ENCODE measurements at places on chromosomes 7 and 10. TPM values are rescaled to one million over a fixed set of nuclear protein-coding genes. Genes with fewer than 3 reads are reported as not detected.
A peak's percentile ranks its signal among the peaks of the same experiment; 100 is the strongest.

DNA sequence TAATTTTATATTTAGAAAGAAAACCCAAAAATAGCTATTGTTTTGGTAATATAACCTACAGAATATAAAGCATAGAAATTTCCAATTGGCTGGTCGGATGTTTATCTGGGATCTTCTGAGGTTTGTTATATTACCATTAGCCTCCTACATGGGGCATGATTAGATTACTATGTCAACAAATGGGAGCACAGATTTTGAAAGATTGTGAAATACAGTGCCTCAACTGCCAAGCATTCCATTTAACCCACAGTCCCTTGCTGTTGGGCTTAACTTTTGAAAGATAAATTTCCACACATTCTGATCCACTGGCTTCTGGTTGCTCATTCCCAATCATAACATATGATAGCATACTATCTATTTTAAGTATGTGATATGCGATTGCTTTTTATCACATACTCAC, 455.4 kb upstream of the C7orf33 start:
- no peak for DNase-seq

The UCN3 gene
- not detected for total RNA-seq

The CTNNA3 gene
- total RNA-seq: not detected

DNA sequence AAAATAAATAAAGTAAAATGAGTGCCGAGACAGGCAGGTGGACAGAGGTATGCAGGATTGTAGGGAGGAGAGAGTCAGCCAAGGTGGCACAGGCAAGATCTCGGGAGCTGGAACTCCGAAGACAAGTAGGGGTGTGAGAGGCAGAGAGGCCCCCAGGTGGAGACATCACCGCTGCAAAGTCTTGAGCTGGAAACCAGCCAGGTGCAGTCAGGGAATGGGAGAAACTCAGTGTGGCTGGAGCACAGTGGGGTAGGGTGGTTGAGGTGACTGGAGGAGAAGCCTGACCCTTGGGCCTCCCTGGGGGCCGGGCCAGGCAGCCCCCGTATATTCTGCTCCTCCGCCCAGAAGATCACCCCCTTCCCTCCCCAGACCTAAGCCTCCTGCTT, 4.2 kb downstream of the EPHB4 start:
- DNase-seq: no peak

GRCh38 chr10:131311402-131311660, 190 bp downstream of the TCERG1L start:
- DNase-seq: no peak

DNA sequence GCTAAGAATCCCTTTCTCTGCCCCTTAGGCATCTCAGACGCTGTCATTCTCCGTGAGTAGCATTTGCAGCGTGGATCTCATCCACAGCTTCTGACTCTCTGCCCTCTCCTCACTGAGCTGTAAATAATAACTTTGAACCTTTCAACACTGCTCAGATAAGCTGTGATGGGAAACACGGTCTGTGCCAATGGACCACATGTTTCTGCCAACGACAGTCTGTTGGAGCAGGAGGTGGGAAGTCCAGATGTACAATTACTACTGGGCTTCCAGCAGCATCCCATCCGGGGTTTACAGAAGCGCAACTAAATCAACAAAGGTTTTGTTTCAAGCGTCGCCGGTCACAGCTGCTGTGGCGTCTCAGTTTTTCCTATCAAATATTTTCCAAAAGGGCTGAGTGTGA, 1110.6 kb downstream of the TYW1 start:
- DNase-seq: no peak

DNA sequence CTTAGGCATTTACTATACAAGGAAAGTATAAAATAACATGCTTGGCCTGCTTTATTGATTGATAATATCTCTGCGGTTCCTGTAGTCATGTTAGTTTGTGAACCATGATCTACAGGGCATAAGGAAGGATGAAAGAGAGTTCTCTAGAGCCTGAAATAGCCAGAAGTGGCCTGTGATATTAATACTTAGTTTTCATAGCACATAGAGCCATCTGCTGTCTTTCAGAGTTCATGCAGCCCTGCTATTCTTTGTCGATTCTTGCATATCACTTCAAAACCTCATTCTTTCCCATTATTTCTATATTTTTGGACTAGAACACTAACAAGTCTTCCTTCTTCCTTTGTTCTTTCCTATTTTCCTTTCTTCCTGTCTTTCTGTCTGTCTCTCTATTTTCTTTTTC, 26.4 kb upstream of the PRKG1 start:
- DNase-seq: no peak

DNA sequence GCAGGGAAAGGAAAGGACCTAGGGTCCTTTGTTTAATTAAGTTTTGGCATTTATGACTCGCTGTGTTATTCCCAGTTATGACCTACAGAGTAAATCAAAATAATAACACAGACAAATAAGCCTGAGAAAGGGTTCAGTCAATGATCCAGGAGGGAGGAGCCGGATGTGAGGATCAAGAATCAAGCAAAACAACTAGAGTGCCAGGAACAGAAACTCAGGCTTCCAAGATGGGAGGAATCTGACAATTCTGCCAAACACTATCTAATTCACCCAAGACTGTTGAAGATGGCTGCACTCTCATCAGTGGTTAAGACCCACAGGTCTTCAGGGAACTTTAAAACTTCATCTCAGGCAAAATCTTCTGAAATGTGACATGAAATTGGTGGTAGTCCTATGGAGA, 50.3 kb upstream of the PIP4K2A start:
- no peak for DNase-seq

DNA sequence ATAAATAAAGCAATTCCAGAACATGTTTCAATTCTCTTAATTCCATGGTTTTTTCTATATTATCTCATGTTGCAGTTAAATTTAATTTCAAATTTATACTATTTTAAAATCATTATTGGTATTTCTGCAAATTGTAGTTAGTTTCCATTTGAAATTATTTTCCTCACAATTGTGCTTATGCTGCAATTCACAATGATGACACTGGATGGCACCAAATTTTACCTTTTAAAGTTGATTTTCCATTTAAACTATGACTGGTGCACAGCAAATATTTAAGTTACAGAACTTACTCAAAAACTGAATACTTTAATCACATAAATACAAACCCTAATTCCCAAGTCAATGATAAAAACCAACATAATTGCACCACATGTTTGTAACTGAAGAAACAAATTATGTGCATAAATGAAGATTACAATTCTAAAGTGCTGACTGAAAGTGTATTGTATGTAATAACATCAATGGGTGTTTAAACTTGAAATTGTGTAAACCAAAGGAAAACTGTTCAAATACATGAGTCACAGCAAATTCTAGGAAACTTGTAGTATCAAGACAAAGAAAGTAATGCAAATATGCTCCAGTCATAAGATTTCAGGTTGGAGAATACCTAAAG, 75.3 kb upstream of the AASS start:
- no peak for DNase-seq

DNA sequence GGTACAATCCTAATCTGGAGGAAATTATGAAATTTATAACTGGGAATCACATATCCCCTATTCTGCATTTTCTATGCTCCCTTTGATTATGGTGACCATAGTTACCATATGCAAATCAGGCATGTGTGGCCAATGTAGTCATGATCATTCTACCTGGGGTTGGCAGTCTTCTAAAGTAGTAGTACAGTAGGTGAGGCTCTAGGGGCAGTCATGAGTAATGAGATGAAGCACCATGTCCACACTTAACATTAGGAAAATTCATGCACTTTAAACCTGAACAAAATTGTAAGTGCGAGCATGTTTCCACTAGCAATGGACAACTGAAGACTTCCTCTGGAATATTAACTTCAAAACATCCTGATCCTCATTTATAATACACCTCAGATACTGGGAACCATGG, 545.9 kb downstream of the SUGCT start:
- DNase-seq: no peak

DNA sequence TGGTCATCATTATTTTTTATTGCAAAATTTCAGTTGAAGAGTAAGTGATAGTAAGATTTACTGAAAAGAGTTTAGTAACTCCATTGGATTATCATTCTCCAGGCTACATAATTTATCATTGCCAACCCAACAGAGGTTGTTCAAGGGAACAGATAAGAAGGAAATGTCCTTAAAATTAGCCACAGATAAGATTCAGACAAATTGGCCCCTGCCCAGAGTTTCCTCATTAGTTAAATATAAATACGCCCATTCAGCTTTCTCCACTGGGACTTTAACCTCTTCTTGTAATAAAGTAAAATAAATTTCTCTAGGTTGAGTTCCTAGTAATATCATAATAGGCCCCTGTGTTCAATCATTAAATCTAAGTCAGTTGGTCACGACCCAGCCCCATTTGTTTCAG, 27.7 kb upstream of the PHYHIPL start:
- no peak for DNase-seq

DNA sequence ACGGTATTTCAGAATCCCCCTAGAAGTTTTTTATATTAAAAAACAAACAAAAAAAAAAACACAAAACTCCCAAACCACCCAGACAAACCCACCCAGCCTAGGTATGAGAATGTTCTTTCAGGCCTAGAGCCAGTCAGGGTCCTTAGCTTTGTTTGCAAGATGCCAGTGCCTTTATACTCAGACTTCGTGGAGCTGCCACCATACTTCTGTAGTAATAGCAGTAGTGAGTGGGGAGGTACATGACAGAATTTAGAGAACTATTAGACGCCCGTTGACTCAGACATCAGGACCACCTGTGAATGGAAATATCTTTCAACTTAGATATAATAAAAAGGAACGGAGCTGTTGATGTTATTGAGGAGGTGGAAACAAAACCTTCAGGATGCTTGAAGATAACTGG, 138.2 kb upstream of the MKLN1 start:
- DNase-seq: no peak

The VWA2 gene
- not detected for total RNA-seq

GRCh38 chr10:93719901-93720300, 17.5 kb upstream of the FRA10AC1 start:
- DNase-seq: no peak

The SPAM1 gene
- not detected for total RNA-seq

GRCh38 chr10:116080553-116080952, 192.5 kb downstream of the GFRA1 start:
- no peak for DNase-seq

DNA sequence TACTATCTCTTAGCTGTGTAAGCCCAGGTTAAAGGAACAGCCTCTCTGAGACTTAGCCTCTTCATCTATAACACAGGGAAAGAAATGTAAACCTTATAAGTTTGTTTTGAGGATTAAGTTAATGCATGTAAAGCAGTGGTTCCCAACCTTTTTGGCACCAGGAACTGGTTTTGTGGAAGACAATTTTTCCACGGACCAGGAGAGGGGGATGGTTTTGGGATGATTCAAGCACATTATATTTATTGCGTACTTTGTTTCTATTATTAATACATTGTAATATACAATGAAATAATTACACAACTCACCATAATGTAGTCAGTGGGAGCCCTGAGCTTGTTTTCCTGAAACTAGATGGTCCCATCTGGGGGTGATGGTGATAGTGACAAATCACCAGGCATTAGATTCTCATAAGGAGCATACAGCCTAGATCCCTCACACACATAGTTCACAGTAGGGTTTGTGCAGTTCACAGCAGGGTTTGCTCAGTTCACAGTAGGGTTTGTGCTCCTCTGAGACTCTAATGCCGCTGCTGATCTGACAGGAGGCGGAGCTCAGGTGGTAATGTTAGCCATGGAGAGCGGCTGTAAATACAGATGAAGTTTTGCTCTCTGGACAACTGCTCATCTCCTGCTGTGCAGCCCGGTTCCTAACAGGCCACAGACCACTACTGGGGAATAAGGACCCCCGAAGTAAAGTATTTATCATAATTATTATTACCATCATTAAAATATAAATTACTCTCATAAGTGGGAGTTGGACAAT, 41.3 kb upstream of the ANK3 start:
- DNase-seq: no peak

The IDI1 gene
- 32.4 TPM for total RNA-seq

GRCh38 chr7:105768898-105769507, 107.4 kb downstream of the ATXN7L1 start:
- DNase-seq: no peak

The HOXA3 gene
- total RNA-seq: not detected

DNA sequence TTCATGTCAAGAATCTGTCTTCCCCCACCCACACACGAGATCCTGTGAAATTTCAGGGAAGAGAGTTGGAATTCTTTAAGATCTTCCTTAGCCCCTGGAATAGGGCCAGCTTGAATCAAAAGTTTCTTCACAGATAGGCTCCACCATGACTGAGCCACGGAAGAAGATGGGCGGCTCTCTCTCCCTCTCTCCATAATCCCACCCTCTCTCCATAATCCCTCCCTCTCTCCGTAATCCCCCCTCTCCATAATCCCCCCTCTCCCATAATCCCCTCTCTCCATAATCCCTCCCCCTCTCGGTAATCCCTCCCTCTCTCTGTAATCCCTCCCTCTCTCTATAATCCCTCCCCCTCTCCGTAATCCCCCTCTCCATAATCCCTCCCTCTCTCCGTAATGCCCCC, 20.4 kb downstream of the SHH start:
- no peak for DNase-seq

The ZC3HAV1L gene
- 3.8 TPM for total RNA-seq

DNA sequence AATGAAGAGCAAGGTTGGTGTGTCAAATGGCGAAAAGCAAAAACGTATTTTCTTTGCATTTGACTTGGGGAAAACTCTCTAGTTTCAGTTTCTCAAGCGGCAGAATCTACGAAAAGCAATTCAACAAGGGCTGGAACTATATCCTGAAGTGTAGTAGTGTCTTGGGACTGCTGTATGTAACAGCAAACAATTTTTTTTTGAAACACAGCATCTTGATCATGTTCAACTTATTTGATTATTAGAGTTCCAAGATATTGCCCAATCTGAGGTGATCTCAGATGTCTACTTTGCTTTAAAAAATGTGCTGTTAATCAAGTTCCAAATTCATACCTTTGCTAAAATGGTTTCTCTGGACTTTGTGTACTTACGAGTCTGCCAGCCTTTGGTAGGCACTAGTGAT, 120.6 kb downstream of the ZWINT start:
- no peak for DNase-seq

DNA sequence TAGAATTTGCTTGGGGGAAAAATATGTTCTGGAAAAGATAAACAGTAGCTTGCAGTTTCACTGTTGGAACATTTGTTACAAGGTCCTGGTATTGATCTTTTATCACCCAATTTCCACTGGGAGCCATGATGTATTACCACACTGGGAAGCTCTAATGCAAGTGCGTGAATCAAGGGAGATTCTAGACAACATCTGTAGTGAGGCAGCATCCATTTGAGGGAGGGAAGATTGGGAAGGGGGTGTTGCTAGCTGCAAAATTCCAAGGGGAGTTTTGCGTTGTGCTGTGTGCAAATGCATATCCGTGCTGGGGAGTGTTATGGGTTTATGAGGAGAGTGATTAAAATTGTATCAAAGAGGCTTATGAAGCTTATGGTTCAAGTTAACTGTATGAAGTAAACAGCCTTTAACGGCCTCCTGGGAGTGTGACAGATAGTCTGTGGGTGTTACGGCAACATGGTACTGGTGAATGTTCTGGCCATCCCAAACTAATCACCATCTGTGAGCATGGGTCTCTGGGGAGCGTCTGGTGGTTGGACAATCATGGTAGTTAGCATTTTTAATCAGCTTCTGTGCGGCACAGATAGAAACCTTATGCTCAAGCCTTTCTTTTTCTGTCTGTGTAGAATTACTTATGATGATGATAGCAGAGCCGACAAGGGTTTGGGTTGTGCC, 601.9 kb upstream of the GALNT17 start:
- no peak for DNase-seq

The VAX1 gene
- total RNA-seq: not detected

GRCh38 chr10:14587540-14588083, 187.1 kb downstream of the FAM107B start:
- peak; percentile 73 for DNase-seq
